Hematopoietic multipotent progenitor cell treated with erythropoietin and hydrocortisone succinate and interleukin-3 and kit ligand, for 17 days (in vitro differentiated cells): ENCODE measurements at places on chromosomes 4 and X.

DNA sequence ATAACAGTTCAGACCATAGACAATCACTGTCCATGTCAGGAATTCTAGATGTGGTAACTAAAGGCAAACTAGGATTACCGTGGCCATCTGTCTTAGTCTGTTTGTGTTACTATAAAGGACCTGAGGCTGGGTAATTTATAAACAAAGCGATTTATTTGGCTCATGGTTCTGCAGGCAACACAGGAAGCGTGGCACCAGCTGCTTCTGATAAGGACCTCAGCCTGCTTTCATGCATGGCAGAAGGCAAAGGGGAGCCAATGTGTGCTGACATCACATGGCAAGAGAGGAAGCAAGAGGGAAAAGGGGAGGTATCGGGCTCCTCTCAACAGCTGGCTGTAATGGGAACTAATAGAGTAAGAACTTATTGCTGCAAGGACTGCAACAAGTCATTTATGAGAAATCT, 376.7 kb downstream of the GPM6A start:
- no peak for DNase-seq

DNA sequence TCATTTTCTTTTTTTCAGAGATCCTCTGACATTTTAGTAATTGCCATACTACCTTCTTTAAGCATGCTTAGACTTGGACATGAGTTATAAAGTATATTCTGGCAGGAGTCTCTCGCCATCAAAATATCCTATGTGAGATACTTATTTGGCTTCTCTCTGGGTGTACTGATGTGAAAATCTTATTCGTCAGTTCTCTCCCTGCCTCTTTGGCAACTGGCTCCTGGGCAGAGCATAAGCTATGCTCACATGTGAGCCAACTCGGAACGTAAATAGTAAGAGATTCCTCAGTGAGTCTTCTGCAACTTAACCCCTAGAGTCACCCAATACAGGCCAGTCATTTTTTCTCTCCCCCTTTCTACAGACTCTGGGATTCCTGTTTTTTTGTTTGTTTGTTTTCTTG, 91.6 kb downstream of the MAGEB17 start:
- DNase-seq, result no peak

DNA sequence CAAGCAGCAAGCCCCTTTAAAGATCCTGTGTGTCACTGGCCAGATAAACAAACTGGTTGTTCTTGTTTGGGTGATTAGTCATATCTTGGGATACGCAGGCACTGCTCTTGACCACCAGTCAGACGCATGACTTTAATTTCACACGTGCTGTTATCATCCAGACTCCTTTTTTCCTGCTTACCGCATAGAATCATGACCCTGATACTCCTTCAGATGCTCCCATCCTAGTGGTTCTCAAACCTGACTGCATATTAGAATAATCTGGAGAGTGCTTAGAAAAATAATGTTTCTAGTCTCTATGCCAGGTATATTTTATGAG, 78.8 kb downstream of the CLDN22 start:
- DNase-seq, result peak; percentile 51

DNA sequence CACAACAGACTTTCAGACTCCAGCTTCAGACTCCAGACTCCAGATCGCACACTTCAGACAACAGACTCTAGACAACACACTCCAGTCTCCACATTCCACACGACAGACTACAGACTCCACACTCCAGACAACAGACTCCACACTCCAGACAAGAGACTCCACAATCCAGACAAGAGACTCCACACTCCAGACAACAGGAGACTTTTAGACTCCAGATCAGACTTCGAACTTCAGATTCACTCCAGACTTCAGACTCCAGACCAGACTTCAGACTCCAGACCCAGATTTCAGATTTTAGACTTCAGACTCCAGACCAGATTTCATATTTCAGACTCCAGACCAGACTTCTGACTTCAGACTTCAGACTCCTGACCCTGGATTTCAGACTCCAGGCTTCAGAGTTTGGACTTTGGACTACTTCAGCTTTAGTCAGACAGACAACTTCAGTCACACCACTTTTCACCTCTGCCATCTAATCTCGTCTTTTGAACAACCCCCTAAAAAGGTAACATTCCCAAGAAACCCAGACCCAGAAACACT, 29.0 kb upstream of the TLR2 start:
- no peak for DNase-seq

DNA sequence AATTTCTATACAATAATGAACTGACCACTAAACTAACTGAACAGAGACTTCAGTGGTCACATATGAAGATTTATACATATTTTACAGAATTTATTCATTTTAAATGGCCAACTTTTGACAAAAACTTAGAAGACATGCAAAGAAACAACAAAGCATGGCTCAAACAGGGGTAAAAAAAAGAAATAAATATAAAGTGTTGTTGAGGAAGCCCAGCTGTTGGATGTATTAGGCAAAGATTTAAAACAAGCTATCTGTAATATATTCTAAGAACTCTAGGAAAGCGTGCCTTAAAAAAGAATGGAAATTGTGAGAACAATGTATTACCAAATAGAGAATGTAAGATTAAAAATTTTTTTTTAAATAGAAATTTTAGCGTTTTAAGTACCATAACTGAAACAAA, 210.9 kb upstream of the HTR2C start:
- no peak for DNase-seq

GRCh38 chrX:101619364-101619763, 1.6 kb upstream of the ARMCX6 start:
- no peak for DNase-seq

DNA sequence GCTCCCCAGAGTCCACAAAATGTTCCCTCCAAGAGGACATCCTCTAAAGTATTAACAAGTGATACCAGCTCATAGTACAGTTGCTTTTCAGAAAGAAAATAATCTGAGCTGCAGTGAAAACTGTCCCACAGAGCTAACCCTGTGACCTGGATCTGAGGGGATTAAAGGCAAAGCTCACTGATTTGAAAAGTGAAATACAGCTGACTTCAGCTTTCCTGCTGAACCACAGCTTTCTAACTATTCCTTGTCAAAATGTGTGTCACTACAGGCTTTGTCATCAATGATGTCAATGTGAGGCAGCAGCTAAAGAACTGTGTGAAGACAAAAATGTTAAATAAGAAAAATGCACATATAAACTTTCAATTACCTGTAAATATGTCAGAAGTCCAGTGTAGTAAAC, 36.9 kb downstream of the DCHS2 start:
- DNase-seq, result no peak
